ENCODE measurements at places on chromosomes 6 and 20. TPM values are rescaled to one million over a fixed set of nuclear protein-coding genes. Genes with fewer than 3 reads are reported as not detected.

DNA sequence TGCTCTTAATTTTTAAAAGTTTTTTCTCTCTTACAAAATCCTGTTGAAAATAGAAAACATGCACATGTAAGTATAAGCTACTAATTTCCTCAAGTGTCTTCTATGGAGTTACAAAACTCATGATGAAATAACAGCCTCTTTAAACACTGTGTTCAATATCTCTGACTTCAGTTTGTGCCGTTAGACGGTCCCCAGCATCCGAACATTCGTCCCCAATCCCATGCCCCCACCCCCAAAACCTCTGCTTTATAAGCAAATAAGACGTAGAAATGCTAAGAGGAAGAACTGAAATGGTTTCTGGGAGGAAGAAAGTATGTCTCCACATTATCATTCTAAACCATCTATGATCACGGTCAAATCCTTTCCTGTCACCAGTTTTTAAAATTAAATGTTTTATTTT lies 31.7 kb upstream of the MYB start:
- no peak for DNase-seq

DNA sequence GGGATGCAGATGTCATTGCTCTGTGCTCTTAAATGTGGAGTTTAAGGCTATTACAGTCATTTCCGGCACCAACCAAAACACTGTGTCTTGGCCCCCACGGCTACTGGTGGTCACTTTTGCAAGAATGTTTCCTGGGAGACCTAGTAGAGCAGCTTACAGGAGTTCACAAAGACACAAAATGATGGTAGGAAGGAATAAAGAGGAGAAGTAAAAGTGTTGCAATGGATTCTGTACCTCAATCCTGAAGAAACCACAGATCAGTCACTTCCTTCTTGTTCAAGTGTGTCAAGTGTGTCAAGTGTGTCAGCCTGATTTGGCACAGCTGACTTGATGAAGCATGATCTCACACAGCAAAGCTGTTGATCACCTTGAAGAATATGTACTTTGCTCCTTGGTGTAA lies 344.0 kb downstream of the PLCB1 start:
- peak; percentile 16 for DNase-seq

GRCh38 chr6:77425216-77425615 lies 38.1 kb downstream of the HTR1B start:
- DNase-seq: no peak

DNA sequence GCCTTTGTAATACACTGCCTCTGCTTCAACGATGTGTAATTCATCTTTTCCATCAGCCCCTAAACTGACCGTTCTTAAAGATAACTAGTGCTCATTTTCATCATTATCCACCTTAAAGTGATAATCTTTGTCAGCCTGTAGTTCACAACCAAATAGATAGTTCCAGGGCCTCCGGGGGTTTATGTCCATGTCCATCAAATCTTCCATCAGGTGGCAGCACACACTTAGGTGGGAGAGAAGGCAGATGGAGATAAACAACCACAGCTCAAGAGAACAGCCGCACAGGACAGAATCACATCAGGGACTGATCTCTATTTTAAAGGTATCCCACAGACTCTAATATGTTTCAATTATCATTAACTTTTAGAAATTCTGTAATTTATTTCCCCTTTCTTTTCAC lies 90.9 kb downstream of the LMBRD1 start:
- DNase-seq: no peak

- no peak for DNase-seq
Measured at GRCh38 chr20:35788796-35789195, 17.0 kb downstream of the PHF20 start.

TRDN gene
- not detected for total RNA-seq

SLA2 gene
- 0.22 TPM for total RNA-seq

EFCAB8 gene
- total RNA-seq: 2.3 TPM
